ENCODE measurements at places on chromosomes 11 and 22.

DNA sequence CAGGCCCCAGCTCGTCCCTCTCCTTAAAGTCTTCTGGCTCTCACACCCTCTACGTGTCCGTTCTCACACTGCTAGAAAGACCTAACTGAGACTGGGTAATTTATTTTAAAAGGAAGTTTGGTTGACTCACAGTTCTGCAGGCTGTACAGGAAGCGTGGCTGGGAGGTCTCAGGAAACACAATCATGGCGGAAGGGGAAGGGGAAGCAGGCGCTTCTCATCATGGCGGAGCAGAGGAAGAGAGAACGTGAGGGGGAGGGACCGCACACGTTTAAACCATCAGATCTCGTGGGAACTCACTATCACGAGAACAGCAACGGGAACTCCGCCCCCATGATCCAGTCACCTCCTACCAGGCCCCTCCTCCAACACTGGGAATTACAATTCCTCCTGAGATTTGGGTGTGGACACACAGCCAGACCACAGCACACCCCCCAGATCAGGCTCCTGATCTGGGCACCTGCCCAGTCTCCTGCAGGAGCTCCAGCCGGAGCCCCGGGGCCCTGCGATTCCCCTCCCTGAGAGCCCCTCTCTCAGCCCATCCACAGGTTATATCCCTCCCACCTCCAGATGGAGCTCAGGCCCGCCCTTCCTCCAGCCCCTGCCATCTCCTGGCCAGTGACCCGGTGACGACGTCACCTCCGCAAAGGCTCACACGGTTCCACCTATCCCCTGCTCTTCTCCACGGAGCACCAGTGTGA is 170.2 kb downstream of the BRD1 start:
- peak; percentile 68 for DNase-seq

- no peak for DNase-seq
These were observed 321.3 kb downstream of the TTC28 start for GRCh38 chr22:28358312-28358711.

DNA sequence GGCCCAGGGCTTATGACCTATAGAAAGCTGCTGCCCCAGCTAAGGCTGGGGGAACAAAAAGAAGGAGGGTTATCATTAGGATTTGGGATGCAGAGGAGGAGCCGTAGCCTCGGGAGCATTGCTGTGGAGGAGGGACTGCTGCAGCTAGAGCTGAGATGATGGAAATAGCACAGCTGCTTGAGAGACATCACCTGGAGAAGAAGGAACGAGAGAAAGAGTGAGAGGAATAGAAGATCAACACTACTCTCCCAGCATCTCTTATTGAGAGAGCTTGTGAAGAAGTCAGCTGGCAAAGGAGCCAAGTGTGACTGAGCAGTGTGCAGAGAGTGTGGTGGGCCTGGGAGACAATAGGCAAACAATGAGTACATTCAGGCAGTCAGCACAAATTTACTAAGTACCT is 100.7 kb upstream of the PLET1 start:
- DNase-seq: no peak

GRCh38 chr11:57634311-57634710 is 15.4 kb downstream of the YPEL4 start:
- DNase-seq: no peak

DNA sequence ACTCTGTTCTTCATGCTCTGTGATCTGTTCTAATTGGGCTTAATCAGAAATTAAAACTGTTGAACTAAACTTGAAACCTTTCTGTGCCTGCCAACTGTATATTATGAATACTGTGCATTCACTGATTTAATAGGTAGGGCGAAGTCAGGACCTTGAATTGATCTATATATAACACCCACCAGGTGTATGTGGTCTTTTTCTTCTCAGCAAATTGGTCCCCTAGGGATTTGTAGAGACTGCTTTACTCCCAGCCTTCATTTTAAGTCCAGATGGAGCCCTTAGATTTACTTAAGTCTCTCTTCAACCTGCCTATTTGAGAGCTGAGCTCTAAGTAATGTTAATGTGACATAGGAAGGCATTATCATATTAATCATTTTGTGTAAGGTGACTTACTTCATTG is 257.5 kb downstream of the TMEM135 start:
- DNase-seq: no peak

GRCh38 chr11:112469376-112469775 is 208.7 kb upstream of the PLET1 start:
- DNase-seq: no peak

DNA sequence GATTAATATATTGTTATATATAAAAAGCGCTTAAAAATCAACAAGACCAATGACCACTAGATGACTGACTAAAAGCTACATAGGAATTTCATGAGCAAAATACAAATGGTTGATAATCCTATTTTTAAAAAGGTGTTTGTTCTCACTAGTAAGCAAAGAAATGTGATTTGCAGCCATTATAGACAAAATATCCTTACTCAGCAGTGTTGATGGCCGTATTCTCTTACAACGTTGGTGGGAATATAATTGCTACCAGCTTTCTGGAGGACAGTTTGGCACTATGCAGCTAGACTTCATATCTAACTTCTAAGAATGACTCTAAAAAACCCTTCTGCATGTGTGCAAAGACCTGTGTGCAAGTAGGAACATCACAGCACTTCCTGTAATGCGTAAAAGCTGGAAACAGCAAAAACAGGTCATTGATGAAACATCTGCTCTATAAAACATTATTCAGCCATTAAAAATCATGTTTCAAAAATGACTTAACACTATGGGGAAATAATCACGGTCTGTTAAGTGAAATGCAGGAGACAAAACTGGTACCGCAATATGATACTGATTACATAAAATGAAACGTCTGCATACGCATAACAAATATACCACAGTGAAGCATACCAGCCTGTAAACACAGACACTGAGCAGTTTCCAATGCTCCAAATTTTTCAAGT is 70.1 kb upstream of the LINC01488 start:
- no peak for DNase-seq

- no peak for DNase-seq
These were observed 100.8 kb downstream of the PRMT3 start for GRCh38 chr11:20488352-20488751.

- DNase-seq: no peak
These were observed 403.8 kb downstream of the CNTN5 start for GRCh38 chr11:99424313-99425084.

GRCh38 chr11:21396342-21397008 is 727.1 kb downstream of the NELL1 start:
- no peak for DNase-seq

DNA sequence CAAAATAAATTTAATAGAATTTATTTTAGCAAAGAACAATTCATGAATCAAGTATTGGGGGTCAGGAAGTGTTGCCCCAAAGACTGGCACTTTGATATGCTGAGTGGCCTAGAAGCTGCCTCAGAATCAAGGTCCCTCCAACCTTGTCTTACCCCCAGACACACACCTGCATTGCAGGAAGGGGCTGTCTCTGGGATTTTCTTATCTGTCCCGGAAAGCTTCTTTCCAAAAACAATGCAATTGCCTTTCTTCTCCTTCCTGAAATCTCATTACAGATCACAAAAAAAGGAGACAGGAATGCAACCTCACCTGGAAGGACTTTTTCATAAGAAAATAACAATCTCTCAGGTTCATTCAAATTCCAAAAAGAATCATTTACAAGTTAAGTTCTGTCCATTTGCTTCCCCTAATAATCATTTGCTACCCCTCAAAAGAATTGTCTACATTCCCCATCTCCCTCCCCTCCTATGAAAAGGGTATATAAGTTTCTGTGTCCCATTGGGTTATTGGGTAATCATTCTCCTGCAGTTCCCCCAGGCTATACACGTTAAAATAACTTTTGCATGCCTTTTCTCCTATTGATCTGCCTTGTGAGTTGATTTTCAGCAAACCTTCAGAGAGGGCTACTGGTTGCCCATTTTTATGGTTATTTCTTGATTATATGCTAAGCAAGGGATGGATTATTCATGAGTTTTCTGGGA is 21.3 kb downstream of the OR10A6 start:
- DNase-seq: no peak

GRCh38 chr11:111684251-111684650 is 81.9 kb downstream of the PPP2R1B start:
- no peak for DNase-seq

DNA sequence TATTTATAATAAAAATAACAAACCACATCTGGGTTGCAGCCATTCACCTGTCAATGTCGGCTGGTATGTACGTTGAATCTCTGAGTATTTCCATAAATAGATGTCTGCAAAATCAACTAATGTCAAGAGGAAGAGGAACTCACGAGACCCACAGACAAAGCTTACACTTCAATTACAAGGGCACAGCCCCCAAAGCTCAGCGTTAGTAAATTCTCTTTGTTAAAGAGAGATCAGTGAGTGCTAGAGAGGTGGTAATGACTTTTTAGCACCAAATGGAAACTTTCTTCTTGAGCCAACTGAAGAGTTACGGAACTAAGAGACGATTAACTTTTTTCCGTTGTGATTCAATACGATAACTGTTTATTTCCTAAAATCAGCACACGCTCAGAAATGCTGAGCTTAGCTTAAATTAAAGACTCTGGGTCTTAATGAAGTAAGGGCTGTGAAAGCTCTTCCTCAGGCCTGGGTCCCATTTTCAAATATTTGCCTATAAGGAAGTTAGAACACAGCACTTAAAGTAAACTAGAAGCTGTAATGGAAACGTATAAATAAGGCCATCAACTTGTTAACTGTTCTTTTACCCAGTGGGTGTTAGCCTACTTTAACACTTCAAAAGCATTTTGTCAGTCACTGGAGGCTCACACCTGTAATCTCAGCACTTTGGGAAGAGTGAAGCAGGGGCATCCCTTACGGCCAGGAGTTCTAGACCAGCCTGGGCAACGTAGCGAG is 22.8 kb upstream of the TFIP11 start:
- no peak for DNase-seq

Data from inflammatory macrophage treated with lipopolysaccharide for 1 hour (primary cell).